SJSA1 (cell line): ENCODE measurements at places on chromosomes 3 and 15. TPM values are rescaled to one million over a fixed set of nuclear protein-coding genes. Genes with fewer than 3 reads are reported as not detected.

Gene HYAL1
- 0.18 TPM in 1 of 2 replicates, not detected in the other for total RNA-seq

Gene RPL4
- 1,680 and 3,551 TPM in 2 replicates for total RNA-seq

Gene CEMIP
- 0.03 TPM in 1 of 2 replicates, not detected in the other for total RNA-seq

- DNase-seq = no peak
These were observed 127.3 kb upstream of the THBS1 start for GRCh38 chr15:39453620-39454019.

DNA sequence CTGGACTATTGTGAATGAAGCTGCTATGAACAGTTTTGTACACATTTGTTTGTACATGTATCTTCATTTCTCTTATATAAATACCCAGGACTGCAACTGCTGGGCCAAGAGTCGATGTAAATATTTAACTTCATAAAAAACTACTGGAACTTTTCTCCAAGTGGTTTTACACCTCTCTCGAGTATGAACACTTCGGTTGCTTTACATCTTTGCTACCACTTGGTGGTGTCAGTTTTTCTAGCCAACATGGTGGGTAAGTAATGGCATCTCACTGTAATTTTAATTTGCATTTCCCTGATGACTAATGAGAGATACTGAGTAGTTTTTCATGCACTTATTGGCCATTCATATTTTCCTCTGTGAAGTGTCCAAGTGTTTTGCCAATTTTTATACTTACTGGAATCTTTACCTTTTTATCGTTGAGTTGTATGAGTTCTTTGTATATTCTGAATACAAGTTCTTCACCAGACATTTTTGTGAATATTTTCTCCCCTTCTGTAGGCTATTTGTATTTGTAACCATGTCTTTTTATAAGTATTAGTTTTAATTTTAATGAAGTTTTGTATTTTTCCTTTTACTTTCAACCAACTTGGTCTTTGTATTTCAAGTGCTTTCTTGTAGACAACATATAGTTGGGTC, 44.4 kb downstream of the PCOLCE2 start:
- no peak for DNase-seq

DNA sequence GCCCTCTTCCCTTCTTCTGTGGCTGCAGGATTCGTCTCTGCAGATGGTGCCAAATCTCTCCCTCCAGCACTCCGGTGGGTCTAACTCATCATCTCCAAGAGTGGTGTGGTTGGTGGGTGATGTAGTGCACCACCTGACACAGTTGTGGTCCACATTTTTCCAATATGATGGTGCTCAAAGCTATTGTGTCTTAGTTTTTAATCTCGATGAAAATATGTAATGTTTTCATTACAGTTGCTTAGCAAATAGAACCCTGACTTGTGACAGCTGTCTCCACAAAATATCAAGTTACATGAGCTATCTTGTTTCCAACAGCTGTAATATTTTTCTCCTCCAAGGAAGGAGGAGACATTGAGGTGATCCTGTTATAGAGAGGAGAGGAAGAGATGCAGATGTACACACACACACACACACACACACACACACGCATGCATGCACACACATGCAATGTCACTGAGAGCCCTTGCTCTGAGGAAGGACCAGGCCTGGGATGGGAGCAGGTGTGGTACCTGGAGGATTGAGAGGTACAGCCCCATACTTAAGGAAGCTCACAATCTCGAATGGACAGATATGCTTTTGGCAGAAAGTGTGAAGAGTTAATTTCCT, 15.7 kb upstream of the ESYT3 start:
- no peak for DNase-seq

- no peak for DNase-seq
These were observed 77.0 kb downstream of the EPHA3 start for GRCh38 chr3:89184151-89184995.

DNA sequence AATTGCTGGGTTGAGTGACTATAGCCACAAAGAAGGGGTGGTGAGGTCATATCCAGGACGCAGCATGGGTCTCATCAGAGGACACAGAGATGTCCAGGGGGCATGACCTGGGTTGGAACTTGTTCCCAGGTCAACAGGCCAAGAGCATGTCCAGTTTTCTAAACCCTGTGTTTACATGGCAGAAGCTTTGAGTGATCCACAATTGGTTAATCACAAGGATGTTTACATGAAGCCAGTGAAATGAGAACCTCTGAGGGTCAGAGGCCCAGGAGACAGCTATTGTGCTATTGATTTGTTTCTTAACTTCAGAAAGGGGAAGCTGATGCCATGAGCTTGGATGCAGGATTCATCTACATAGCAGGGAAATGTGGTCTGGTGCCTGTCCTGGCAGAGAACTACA, 42.2 kb upstream of the TOPBP1 start:
- no peak for DNase-seq

DNA sequence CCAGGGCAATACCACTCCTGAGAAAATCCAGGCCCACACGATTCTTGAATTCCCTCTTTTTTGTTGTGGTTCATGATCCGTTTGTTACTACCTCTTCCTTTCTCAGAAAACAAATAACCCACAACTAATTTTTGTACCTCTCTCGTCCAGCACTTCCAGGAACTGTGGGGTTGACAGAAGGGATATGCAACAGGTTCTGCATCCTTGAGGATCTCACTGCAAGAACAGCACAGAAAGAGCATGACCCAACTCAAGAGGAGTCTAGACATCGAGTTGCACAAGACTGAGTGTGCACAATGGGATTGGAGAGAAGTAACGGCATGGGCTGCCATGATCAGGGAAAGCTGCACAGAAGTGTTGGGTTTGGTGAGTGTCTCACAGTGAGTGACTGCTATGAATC, 533.3 kb downstream of the SOX2 start:
- DNase-seq = no peak

GRCh38 chr15:75727031-75727531, 14.4 kb upstream of the CSPG4 start:
- no peak for DNase-seq

DNA sequence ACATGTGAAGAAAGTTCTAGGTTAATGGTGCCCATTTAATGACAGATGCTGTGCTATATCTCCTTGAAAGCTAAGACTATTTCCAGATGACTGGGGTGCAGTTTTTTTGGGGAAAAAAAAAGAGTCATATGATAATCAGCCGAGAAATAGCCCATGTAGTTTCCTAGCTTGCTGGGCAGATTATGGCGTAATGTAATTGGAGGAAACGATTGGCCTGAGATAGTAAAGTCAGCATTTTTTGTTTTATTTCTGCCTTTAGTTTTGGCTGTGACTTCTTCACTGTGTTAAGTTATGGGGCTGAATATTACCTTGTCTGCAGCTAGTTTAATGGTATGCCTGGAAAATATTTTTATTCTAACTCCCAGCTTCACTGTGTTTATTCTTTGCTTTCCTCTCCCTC, 24.0 kb downstream of the PDHB start:
- no peak for DNase-seq

DNA sequence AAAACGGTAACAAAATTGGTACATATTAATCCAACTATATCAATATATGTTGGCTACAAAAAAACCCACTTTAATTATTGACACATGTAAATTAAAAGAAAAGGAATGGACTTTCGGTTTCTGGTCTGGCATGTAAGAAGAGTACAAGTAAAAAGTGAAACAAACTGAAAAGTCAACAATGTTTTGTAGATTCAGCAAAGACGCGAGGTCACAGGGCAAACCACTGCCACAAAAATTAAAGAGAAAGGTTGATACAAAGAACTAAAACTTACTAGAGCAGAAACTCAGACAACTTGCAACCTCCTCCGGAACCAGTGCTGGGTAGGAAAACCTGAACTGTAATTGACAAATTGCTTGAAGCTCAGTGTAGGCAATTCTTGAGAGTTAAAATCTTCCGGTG, 110.6 kb upstream of the ARPP21 start:
- DNase-seq = no peak

DNA sequence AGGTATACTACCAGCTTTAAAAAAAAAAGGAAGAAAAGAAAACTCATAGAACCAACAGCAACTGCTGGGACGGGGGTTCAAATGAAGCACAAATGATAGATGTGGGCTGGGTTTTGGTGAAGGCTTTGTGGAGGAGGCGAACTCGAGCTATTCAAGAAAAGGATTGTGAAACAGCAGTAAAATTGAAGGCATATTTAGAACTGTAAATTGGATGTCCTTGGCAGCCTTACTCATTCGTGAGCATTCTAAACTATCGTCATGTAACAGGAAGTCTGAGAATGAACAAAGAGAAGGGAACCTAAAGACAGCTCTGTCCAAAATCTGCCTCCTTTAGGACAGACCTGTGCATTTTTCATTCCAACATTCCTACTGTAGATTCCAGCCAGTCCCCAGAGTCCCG, 97.8 kb downstream of the LARS2 start:
- no peak for DNase-seq

DNA sequence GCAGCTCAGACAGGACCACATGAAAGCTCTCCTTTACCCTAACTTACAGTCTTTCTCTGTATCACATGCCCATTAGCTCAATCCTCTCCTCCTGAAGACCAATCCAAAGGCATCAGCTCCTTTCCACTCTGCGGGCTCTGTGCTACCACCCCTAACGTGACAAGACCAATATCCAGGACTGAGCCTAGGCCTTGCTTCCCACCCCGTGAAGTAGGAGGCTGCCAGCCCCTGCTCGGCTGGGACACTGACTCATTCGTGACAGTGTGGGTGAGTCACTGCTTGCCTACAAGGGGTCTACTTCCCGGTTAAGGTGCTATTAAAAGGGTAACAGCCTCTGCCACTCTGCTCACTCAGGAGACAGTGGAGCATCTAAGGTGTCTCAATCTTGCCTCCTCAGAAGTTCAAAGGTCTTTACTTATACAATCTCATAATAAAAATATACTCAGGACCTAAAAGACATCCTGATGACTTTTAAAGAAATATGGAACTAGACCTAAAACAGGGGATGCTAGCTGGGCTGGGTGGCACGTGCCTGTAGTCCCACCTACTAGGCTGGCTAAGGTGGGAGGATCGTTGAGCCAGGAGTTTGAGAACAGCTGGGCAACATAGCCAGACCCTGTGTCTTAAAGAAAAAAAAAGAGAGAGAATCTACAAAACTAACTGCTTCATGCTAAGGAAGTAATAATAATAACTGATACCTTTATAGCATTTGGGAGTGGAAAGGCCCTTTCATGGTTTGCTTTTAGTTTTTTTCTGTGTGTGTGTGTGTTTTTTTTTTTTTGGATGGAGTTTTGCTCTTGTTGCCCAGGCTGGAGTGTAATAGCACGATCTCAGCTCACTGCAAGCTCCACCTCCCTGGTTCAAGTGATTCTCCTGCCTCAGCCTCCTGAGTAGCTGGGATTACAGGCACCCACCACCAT, 55.0 kb downstream of the TMEM44 start:
- peak; percentile 90 for DNase-seq
